ENCODE measurements at places on chromosomes 1 and 21.

DNA sequence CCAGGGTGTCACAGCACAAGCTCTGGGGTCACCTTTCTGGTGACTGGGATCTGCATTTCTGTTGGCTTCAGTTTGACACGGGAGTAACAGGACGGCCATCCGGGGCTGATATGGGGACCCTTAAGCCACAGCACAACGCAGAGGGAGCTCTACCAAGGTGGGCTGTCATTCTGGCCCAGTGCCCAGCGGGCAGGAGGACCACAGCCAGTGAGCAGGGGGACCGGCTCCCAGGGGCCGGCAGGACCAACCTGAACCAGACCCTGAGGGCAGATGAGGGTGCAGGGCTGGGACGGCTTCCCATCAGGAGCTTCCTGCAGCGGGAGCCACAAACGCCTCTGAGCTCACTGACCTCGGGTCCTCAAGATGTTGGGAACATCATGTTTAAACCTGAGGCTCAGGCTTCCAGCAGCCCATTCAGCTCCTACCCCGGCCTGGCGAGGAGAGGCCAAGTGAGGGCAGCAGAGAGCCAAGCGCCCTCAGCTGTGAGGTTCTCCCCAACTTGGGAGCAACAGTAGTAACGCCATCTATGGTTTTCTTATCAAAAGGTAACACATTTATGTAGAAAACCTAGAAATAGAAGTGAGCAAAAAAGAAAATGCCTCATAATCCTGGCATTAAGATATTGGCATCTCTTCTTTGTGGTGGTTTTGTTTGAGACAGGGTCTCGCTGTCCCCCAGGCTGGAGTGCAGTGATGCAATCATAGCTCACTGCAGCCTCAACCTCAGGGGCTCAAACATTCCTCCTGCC is 26.8 kb downstream of the TMEM201 start:
- peak; percentile 33 for DNase-seq

DNA sequence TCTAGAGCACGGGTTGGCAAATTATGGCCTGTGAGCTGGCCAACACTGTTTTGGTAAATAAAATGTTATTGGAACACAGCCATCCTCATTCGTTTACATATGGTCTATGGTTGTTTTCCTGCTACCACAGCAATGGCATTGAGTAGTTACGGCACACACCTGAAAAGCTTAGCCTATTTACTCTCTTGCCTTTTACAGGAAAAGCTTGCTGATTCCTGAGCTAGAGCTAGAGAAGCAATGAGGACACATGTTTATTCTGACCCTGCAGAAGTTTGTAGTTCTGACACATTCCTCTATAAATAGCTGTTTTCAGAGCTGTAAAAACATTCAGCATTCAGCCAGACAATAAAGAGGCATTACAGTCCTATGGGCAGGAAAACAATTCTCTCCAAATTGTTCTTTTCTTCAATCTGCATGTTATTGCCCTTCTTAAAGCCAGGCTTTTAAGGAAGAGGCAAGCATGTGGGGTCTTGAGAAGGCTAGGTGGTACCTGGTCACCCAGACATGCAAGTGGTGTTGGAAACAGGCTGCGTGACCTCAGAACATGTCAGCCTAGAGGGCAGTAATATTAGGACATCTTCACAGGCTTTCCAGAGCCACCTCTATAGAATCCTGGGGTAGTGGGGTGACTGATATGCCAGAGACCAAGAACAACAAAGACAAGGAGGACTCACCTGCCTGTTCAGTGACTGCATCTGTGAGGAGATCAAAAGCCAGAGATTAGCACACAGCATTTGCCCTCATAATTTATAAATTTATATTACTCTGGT is 1.6 kb downstream of the FCRL2 start:
- no peak for DNase-seq

GRCh38 chr1:172940174-172940855 is 110.4 kb downstream of the TNFSF18 start:
- DNase-seq, result peak; percentile 59

DNA sequence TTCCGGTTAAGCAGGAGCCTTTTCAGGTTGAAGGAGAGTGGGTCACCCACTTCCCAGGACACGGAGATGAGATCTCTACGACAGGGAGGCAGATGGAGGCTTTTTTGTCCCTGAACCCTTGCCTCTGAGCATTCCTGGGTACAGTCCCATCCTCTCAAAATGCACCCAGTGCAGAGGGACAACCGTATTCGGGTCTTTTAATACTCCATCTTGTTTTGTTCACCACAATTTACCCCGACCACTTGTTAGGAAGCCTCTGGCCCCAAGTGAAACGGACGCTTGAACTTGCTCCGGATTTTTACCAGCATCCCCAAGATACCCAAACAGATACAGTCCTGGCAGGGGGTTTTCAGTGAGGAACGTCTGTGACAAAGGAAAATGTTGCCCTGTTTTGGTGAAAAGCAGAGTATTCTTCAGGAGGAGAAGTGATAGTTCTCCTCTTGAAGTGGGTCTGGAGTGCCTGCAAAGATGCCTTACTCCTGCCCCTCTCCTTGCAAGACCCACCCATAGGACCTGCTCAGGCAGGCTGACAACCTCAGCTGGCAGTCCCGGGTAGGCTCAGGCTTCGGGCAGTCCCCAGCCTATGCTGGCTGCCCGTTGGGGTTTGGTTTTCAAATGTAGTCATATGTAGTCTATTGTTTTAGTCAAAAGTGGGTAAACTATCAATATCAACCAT is 669 bp upstream of the ARL8A start:
- DNase-seq, result no peak

- DNase-seq, result no peak
Observed at GRCh38 chr21:36255663-36256062, 64.3 kb upstream of the MORC3 start.

DNA sequence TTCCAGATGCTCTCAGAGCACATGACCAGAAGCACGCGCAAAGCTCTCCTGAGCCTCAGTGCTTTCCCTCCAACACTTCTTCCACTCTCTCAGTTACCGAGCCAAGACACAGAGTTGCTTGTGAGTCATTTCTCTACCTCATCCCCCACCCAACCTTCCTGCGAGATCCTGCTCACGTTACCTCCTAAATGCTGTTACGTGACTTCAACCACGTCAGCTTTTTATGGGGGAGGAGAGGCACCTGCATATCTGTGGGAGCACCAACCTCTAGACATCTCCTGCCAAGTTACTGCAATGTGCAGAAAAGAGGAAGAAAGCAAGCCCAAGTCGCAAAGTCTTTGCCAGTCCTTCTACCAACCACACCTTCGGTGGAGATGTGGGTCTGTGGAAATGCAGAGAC is 27.2 kb upstream of the ERG start:
- no peak for DNase-seq

- no peak for DNase-seq
Observed at GRCh38 chr1:23664837-23665795, 26.5 kb upstream of the RPL11 start.

- DNase-seq, result no peak
Observed at GRCh38 chr21:37228003-37228400, 39.1 kb downstream of the VPS26C start.

GRCh38 chr1:42484382-42484781 is 21.3 kb downstream of the CCDC30 start:
- DNase-seq, result no peak

- DNase-seq, result peak; percentile 91
Observed at GRCh38 chr1:245874942-245875580, 632.0 kb downstream of the SMYD3 start.

DNA sequence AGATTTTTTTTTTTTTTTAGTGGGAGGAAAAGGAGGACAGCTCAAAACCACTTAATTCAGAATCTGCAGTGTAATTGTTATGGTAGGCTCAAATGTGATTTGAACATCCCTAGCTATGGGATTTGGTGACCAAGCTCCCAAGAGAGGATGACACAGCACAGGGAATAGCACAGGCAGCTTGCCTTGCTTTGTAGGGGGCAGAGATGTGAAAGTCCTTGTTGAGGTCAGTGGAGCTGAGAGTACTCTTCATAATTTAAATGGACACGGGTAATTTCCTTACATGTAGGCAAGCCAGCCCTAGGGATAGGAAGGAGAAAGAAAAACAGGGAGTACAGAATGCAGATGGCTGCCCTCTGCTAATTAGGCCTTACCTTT is 3.2 kb upstream of the UCK2 start:
- no peak for DNase-seq

DNA sequence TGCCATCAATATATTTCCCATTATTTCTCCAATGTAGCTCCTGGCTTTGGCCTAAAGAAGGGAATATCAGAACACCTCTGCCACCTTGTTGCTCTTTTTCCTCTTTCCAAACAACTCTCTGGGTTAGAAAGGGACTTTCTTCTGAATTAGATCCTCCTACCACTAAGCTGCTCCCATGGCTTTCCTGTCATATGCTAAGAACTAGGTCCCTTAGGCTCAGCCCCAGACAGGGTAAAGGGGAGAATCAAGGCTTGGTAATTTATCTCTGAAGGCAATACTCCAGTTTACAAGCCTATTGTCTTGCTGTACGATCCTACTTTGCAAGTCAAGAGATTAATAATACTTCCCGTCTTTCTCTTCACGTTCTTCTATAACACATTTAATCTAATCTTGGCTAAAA is 373.2 kb upstream of the DAB1 start:
- DNase-seq, result no peak

DNA sequence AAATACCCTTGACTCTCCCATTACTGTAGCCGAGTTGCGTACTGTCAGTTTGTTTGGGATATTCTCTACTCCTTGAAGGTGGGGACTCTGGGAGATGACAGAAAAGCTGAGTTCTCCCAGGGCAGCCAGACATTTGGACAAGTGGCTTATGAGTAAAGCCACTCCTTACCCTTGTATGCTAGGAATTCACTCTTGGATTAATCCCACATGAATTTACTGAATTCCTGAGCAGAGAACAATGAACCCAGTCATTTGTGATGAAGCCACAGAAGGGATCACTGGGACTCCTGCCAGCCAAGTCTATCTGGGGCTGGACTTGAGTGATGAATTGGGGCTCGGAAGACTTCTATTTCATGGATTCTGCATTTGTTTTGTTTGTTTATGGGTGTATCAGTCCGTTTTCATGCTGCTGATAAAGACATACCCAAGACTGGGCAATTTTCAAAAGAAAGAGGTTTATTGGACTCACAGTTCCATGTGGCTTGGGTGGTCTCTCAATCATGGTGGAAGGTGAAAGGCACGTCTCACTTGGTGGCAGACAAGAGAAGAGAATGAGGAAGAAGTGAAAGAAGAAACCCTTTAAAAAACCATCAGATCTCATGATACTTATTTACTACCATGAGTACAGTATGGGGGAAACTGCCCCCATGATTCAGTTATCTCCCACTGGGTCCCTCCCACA is 25.1 kb downstream of the C1orf116 start:
- DNase-seq, result peak; percentile 64

GRCh38 chr1:206954459-206955342 is 8.4 kb upstream of the PIGR start:
- DNase-seq, result no peak

GRCh38 chr21:32360401-32360975 is 32.3 kb downstream of the URB1 start:
- no peak for DNase-seq

- DNase-seq, result no peak
Observed at GRCh38 chr1:114333690-114334089, 177.3 kb downstream of the TRIM33 start.

DNA sequence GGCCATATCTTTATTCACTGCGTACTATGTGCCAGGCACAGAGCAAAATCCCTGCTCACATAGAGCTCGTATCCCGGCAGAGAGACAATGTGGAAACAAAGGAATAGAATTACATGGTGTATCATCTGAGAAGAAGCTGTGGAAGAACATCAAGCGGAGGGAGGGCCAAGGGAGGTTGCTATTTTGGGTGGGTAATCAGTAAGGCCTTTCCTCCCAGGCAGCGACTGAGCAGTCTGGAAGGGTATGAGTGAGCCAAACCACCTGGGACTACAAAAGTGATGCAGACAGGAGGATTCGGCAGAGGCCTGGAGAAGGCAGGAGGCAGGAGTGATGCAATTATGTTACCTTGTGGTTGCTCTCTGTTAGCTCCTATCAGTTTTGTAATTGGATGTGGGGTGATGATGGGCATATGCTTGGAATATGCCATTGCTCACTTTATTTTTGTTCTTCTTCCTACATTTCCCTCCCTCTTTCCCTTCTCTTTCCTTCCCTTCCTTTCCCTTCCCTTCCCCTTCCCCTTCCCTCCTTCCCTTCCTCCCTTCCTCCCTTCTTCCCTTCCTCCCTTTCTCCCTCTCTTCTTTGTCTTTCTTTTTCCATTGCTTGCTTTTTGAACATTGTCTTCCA is 172.9 kb downstream of the DISC1 start:
- DNase-seq, result no peak

DNA sequence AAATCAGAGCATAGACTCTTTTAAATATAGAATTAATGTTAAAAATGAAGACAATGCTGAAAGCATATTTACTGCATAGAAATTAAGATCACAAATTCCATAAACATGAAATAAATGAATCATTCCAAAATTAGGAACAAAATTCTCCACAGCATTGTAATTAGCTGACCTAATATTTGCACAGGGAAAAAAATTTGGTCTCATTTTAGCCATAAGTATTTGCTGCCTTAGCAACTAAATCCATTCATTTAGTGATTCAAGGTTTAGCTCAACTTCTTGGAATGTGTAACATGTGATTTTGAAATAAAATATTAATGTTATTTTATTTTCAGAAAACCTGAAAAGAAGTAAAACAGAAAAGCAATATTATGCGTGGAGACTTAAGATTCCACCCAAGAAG is 25.5 kb downstream of the ADAMTS5 start:
- no peak for DNase-seq

GRCh38 chr1:243950166-243950565 is 100.1 kb upstream of the AKT3 start:
- DNase-seq, result no peak

GRCh38 chr1:226086776-226087175 is 24.3 kb downstream of the H3-3A start:
- DNase-seq, result no peak

GRCh38 chr1:39160703-39161102 is 43.8 kb upstream of the MACF1 start:
- peak; percentile 70 for DNase-seq

- no peak for DNase-seq
Observed at GRCh38 chr1:232369451-232370296, 260.3 kb downstream of the SIPA1L2 start.

DNA sequence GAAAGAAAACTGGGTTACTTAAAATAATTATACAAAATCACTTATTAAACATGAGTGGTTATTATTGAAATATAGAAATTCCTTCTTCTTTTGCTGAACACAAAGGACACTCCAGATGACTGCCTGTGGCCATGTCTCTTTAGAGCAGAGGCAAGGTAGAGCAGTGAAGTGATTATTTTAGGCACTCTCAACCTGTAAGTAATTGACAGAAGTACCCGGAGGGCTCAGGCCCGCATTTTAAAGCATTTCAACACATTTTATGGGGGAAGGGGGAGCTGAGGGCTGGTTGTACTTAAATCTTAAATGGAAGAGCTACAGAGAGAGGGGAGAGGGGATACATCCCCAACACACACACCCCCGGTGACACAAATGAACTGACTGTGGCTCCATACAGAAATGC is 10.2 kb downstream of the OSCP1 start:
- DNase-seq, result no peak

DNA sequence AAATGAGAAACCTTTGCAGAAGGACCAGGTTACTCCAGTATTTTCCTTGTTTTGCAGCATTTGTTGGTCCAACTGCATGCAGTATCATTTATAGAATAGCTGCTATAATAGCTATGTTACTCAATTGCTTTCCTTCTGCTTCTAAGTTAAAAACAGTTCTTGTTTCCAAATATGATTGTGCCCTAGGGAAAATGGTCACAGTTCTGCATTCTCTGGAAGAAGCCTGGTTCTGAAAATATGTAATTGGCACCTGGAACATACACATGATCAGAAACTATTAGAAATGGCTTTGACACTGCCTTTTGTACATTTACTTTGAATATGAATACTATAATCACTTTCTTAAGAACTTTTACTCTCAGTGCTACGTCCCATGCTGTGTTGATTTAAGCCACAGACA is 33.6 kb downstream of the HENMT1 start:
- peak; percentile 6 for DNase-seq
